ENCODE measurements at places on chromosomes 4 and X.

DNA sequence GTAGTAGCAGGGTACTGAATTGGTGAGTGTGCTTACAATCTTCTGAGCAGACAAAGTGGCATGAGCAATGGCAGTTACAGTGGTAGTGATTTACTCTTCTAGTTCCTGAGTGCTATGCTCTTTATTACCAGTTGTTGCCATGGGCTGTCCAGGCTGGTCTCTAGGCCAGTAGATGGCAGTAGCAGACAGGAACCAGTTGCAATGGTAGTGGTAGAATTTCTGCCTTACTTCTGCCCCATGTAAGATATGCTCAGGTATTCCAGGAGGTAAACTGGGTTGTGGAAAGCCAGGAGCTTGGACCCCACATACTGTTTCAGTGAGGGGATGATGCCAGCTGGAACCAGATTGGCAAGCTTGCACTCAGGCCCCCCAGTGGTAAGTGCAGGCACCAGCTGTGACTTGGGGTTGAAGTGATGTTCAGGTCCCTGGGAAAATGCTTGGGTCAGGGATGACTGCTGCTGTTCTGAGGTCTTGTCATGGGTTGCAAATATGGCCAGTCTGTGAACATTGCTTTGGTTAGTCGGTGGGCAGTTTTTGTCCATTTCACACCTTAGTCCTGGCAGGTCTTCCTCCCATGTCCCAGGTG, 63.0 kb upstream of the ZXDB start:
- DNase-seq: no peak

DNA sequence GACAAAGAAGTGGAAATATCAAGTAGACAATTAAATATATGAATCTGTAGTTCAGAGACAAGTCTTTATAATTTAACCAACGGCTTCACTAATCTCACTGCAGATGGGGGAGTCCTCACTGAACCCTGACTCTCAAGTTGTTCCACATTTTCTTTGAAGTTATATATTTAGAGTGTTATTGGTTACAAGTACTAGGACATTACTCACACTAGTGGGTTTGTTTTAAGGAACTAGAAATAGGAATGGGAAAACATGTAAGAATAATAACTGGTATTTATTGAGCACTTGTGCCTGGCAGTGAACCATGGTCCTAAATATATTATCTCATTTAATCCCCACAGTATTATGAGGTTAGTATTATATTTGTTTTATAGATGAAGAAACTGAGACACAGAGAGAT, 22.0 kb downstream of the MND1 start:
- no peak for DNase-seq

DNA sequence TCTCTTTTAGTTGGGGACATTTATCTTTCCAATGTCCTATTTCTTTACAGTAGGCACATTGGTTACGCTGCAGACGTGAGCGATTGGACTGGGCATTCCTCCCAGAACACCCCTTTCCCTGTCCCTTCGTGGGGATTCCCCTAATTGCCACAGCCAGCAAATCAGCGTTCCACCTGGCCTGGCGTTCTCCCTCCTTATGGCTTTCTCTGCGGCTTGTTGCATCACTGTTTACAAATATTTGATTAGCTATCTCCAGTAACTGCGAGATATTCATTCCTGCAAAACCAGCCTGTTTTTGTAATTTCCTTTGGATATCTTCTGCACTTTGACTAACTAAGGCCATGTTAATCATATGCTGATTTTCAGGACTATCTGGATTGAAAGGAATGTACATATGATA, 202.5 kb upstream of the KLF8 start:
- DNase-seq: no peak

- no peak for DNase-seq
Observed at GRCh38 chrX:9087271-9088040, 53.5 kb upstream of the FAM9B start.

DNA sequence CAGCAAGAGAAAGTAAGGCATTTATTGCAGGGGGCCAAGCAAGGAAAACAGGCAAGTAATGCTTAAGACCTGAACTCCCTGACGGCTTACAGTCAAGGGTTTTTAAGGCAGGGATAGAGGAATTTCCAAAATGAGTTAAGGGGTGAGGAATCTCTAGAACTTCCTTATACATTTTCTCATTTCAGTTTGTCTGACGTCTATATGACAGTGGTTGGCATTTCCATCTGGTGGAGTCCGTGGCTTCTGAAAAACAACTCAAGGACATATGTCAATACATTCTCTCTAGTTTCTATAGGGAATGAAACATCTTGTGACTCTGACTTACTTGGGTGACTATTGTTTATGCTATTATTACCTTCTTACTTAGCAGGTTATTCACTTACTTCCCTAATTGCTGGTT, 19.3 kb upstream of the GUCY2F start:
- DNase-seq: no peak

DNA sequence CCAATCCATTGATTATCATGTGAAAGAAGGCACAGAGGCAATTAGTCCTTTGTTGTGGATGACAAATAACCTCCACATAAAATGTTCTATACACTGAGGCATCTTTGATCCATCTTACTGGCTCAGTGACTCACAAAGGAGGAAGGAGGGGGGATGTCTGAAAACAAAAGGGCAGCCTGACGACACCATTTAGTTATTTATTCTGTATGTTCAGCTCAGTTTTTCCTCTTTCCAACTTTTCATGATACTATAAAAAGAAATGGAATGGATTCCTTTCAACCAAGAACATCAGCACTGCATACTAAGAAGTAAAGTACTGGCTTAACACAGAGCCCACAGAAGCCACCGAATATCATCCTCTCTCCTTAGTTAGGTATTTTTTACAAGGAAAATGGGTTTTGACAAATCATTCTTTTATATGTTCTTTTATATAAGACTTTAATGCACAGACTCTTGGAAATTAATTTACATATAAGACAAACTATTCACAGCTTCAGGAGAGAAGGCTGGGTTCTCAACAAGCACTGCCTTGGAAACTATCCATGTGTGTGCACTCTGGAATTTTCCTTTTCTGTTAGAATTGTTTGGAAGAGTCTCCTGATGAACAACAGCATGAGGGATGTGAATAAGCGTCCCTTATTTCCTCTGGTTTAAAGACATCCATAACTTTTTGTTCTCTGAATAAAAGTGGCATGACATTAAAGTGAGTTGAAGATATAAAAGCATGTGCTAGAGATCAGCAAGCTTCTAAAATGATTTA, 135.6 kb downstream of the TSPAN5 start:
- no peak for DNase-seq

GRCh38 chr4:27066591-27066990, 205.9 kb downstream of the STIM2 start:
- DNase-seq: no peak

- DNase-seq: no peak
Observed at GRCh38 chr4:657834-658667, 16.0 kb downstream of the ATP5ME start.

- no peak for DNase-seq
Observed at GRCh38 chr4:67401902-67402301, 143.4 kb downstream of the CENPC start.

- DNase-seq: no peak
Observed at GRCh38 chr4:24780936-24781495, 14.4 kb upstream of the SOD3 start.

Measured in NCI-H446 treated with DMSO at 0.1 percent for 48 hours (cell line).